CD8-positive, alpha-beta memory T cell (primary cell): ENCODE measurements at places on chromosomes 3 and 15.

DNA sequence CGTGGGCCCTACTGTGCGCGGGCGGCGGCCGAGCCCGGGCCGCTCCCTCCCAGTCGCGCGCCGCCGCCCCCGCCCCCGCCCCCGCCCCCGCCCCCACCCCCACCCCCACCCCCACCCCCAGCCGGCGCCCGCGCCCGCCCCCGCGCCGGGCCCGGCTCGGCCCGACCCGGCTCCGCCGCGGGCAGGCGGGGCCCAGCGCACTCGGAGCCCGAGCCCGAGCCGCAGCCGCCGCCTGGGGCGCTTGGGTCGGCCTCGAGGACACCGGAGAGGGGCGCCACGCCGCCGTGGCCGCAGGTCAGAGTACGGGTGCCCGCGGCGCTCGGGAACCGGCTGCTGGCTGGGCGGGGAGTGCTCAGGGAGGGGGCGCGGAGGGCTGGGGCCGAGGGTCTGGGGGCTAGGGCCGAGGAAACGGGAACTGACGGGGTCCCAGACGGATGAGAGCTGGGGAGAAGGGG, 1.1 kb upstream of the PPARG start:
- DNase-seq: no peak

DNA sequence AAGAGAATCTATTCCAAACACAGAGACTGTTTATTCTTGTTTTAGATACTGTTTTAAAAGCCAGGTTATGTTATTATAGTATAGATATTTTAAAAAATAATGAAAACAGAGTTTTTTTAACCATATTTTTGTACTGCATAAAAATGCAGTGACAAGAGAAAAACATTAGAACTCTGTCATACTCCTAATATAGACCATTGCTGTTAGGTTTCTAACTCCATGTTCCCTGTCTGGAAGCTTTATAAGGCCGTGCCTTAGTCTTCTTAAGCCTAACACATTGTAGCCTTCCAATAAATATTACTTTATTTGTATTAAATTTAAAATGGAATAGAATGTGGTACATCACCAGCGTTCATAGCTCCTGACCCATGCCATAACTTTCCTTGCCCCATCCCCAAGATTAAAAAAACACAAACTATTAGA, 53.2 kb downstream of the MBNL1 start:
- DNase-seq: no peak

GRCh38 chr3:127735767-127736693, 63.3 kb downstream of the ABTB1 start:
- no peak for DNase-seq

GRCh38 chr3:2839876-2840275, 270.3 kb downstream of the IL5RA start:
- no peak for DNase-seq

GRCh38 chr15:26294059-26294689, 431.0 kb upstream of the ATP10A start:
- DNase-seq: no peak

GRCh38 chr15:42549741-42550392, 1.2 kb downstream of the HAUS2 start:
- DNase-seq: no peak

DNA sequence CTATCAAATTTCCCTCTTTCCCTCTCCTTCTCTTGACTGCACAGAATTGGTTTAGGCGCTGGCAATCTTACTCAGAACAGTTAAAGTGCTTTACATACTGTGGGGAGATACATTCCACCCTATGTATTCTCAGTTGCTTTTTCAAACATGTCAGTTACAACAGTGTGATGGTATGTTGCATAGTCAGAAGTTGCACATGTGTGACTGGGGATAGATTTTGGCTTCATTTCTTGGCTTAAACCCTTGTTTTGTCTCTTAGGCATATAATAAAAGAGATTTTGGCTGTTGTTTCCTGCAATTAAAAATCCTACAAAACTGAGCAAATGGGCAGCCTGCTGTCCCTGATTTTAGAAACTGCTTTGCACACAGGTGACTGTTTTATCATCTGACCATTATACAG, 86.7 kb downstream of the PIK3R4 start:
- DNase-seq: no peak

- no peak for DNase-seq
Measured at GRCh38 chr3:12727937-12728336, 31.1 kb downstream of the TMEM40 start.

GRCh38 chr3:445960-446359, 249.4 kb downstream of the CHL1 start:
- DNase-seq: no peak

GRCh38 chr15:70605606-70606410, 157.6 kb downstream of the UACA start:
- no peak for DNase-seq

DNA sequence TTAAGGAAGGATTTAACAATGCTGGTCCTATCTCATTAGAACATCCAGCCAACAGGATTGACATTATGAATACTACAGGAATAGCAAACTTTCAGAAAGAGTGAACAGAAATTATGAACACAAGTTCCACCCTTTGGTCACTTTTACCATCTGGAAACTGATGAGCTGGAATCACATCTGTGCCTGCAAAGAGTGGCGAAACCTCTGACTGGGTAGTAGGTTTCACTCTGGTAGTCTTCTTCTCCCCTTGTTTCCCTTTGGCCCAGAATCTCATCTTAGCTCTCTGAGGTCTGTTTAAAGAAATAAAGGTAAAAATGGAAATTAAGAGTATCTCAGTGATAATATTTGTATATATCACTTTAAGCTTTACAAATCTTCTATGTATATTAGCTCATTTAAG, 73.1 kb downstream of the NR2E3 start:
- DNase-seq: no peak

GRCh38 chr3:46349484-46350261, 4.2 kb upstream of the CCR2 start:
- peak; percentile 35 for DNase-seq

DNA sequence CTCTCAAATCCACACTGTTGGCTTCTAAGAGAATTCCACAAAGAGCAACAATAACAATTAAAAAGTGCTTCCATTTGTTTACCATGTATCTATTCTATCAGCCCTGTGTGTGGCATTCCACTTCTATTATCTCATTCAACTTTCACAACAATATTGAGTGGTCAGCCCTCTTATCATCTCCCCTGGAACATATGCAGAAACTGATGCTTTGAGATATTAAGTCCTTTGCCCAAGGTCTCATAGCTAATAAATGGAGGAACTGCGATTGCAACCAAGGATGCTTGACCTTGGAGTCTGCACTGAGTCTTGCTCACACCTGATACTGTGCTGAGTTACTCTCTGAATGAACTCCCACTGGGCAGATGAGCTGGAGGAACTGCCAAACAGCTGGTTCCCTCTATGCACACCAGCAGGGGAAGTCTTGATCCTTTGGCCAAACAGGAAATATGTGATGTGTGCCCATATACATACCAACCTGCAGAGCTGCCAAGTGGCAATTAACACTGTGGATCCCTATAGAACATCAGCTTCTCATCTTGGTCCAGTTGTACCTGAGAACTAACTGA, 144.7 kb upstream of the WNT5A start:
- no peak for DNase-seq

DNA sequence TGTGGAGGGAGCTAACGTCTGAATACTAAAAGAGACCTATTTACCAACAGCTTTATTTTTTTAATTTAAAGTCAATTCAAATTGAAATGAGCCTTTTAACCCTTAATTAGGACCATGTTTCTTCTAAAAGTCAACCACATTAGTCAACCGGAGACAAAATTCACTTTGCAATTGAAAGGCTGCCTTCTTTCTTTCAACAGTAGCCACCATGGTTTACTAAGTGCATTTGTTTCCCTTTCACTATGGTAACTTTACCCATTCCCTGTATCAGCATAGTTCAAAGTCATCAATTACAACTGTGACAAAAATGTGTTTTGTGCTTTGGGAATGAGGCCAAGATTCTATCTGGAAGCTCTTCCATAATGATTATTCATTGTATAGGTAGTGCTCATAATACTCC, 225.4 kb downstream of the EPHA3 start:
- no peak for DNase-seq

DNA sequence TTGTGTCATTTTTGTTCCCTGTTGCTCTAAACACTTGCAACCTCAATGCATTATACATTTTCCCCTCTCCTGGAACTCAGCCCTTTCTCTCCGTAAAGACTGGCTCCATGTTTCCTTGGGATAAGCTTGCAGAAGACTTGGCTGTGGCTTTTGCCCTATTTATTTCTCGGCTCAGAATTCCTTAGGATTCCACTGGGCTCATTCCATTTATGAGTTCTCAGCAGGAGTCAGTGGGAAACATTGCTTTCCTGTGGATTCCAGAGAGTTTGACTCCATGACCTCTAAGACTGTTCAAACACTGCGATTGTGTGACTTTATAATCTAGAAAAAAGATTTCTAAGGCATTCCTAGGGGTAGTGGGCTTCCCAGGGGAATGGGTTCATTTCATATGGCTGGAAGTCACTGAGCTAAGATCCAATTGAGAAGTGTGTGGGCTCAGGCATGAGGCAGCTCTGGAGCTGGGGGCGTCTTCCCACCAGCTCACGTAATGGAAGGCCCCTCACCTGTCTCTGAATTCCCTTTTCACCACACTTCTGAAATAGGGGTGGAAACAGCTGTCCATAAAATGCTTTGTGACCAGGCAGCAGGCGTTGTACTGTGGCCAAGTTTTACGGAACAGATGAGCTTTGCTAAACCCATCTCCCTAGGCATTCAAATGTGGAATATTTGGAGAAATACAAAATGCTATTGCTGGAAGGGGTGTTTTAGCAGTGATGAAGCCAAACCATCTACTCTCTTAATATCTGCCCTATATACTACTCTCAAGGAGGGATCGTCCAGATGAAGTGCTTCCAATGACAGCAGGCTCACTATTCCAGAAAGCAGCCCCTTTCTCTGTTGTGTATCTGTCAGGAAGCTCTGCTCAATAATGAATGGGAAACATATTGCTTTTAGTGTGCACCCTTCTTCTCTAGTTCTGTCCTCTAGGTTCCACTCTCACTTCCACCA, 91.8 kb upstream of the BCL6 start:
- no peak for DNase-seq

GRCh38 chr3:56795829-56796185, 5.9 kb downstream of the ARHGEF3 start:
- no peak for DNase-seq

DNA sequence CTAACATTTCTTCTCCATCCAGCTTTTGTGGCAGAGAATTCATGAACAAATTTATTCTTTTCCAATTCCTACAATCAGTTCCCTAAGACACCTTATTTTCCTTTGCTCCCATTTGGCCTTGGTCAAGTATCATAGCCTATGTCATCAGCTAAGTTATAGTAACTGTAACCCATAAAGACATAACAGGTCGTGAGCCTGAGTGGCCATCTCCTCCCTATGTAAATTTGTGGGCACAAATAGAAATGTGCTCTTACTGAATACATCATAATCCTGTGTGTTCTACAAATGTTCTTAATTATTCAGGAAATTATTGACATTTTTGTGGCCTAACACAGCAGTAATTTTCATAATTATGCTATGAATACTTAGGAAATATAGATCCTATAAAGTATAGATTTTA, 108.9 kb upstream of the ZNF717 start:
- no peak for DNase-seq

DNA sequence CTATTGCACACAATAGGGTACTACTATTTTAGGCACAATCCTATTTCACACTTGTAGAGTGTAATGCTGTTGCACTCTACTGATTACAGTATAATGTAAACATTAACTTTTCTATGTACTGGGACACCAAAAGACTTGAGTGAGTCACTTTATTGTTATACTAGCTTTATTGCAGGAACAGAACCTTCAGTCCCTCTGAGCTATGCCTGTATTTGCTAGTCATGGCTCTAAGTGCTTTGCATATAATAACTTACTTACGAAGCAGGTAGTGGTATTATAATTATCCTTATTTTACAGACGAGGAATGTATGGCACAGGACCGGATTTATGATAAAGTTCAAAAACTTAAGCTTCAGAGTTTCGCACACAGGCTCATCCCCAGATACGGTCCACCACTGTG, 106.6 kb upstream of the SLC6A6 start:
- DNase-seq: no peak

- DNase-seq: no peak
Measured at GRCh38 chr3:35733864-35734263, 94.5 kb downstream of the ARPP21 start.

GRCh38 chr3:134522541-134522940, 36.7 kb downstream of the CEP63 start:
- no peak for DNase-seq

DNA sequence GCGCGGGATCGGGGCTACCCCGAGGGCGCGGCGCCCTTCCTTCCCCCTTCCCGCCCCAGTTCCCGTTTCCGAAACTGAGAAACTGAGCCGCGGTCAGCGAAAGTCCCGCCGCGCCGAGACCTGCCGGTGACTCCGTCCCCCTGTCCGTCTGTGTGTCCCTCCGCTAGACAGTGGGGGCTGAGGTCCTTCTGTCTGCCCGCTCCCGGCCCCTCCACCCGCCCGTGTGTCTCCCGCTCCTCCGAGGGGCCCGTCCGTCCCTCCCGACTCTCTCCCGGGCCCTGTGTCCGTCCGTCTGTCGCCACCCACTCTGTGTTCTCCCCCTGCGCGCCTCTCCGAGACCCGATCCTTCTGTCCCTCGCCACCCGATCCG, 426 bp downstream of the PRKCD start:
- DNase-seq: no peak

DNA sequence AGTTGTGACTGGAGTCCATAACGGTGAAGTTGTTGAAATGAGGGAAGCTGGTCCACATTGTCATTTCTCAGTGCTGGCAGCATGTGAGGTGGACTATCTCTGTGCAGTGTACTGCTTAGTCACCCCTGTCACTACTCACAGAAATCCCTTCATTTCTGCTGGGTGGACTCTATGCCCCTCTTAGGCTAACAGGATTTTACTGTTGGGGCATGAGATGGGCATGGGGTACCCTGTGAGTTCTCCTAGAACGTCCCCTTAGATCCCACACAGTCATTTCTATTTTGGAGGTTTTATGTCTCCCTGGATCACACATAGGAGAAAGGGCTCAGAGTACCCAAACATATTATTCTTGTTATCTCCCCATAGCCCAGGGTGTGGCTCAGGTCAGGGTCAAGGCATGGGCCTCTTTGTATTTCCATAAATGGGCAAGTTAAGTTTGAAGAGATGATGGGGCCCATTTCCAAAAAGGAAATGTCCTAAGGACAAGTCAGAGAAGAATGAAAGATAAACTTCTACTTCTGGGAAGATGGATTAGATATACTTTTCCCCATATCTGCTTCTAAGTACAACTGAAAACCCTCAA, 15.2 kb downstream of the P2RY1 start:
- no peak for DNase-seq

- no peak for DNase-seq
Measured at GRCh38 chr15:43518197-43518761, 871 bp downstream of the MAP1A start.

GRCh38 chr15:83046558-83047127, 20.4 kb downstream of the BTBD1 start:
- no peak for DNase-seq

- DNase-seq: no peak
Measured at GRCh38 chr3:25576831-25577454, 87.8 kb downstream of the TOP2B start.

DNA sequence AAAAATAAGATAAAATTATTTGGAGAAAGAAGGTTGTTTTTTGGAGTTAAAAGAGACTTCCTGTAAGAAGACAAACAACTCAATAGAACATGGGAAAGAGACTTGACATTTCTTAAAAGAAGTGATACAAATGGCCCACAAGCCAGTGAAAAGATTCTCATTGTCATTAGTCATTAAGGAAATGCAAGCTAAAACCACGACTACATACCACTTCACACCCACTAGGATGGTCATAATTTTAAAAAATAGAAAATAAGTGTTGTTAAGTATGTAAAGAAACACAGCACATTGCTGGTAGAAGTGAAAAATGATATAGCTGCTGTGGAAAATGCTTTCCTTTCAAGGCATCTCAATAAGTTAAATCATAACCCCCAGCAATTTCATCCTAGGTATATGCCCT, 44.4 kb upstream of the GK5 start:
- DNase-seq: no peak
